Activated naive CD4-positive, alpha-beta T cell (primary cell): ENCODE measurements at places on chromosomes 5 and 9.

DNA sequence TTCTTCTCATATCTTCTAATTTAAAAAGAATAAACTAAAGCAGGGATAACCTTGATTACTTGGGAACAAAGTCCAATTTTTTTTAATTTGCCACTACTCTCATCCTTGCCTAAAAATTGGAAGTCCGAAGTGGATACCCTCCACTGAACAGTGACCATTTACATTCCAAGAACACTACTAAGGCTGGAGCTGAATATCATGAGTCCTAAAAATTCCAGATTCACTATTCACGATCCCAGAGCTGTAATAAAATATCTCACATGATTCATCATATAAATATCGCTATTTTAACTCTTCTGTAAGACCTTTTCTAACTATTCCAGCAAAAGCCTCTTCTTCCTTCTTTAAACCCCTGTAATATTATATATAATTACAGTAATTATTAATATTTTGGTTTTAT, 57.4 kb downstream of the ATPSCKMT start:
- DNase-seq = no peak

- peak; percentile 46 for DNase-seq
Measured at GRCh38 chr9:131237931-131238401, 38.3 kb downstream of the FAM78A start.

- no peak for DNase-seq
Measured at GRCh38 chr9:68562461-68562860, 21.8 kb upstream of the TMEM252 start.

GRCh38 chr5:51995773-51996306, 612.6 kb downstream of the ISL1 start:
- no peak for DNase-seq

- no peak for DNase-seq
Measured at GRCh38 chr5:79237740-79238560, 2.0 kb downstream of the JMY start.

- DNase-seq = no peak
Measured at GRCh38 chr9:71647094-71647591, 121.2 kb downstream of the CEMIP2 start.

GRCh38 chr9:114200721-114201300, 45.5 kb downstream of the COL27A1 start:
- no peak for DNase-seq

DNA sequence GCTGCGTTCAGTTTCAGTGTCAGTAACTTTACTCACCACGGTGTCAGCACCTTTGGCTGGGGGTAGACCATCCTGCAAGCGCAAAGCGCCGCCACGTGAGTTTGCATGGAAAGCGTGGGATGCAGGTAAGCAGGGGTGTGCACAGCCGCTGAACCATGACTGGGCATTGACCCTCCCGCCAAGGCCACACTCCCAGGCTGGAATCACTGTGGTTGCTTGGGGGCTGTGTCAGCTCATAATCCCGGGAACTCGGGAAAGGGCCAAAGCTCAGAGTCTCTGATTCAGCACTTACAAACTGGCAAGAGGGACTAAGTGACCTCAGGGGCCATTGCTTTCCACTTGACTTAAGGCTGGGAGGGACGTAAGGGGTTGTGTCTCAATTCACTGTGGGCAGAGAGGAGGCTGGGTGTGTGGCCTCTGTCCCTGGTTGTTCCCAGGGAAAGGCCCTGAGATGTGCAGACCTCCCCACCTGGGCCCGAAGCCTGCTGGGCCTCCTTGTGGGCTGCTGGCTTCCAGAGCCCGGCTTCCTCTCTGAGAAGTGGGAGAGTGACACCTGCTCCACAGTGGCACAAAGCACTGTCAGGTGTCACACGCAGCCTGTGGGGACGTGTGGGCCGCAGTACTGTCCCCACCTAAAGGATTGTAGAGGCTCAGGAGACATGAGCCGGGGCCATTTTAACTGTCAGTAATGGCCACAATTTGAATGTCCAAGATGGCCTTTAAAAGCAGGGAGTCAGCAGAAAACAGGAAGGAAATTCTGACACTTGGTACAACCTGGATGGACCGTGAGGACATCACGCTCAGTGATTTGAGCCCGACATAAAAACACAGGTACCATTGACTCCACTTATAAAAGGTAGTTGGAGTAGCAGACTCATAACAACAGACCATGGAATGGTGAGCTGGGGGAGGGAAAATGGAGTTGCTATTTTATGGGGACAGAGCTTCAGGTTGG, 16.7 kb downstream of the ABO start:
- no peak for DNase-seq

DNA sequence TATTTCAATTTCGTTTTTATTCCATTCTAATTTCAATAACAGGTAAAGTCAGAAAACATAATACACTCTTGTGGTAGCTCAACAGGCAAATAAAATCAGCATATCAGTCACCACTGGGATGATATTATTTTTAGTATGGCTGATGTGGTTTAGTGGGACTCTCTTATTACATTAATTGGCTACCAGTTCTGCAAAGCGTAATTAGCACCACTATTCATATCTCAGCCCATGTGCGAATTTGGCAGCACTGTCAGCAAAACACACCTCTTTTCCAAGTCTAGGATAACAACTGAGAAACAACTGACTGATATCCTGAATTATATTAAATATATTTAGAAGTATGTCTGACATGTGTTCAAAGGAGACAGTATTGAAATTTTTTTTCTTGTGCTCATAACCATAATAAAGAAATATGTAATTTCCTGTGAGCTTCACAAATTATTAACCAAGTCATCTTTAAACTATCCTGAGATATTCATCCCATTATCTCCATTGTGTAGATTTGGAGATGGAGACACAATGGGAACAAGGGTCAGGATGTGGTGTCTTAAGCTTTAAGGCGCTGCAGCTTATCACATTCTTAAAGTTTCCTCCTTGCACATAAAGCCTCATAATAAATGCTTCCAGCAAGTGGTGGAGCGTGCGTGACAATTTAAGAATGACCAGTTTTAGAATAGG, 212.4 kb downstream of the TLE1 start:
- DNase-seq = no peak

DNA sequence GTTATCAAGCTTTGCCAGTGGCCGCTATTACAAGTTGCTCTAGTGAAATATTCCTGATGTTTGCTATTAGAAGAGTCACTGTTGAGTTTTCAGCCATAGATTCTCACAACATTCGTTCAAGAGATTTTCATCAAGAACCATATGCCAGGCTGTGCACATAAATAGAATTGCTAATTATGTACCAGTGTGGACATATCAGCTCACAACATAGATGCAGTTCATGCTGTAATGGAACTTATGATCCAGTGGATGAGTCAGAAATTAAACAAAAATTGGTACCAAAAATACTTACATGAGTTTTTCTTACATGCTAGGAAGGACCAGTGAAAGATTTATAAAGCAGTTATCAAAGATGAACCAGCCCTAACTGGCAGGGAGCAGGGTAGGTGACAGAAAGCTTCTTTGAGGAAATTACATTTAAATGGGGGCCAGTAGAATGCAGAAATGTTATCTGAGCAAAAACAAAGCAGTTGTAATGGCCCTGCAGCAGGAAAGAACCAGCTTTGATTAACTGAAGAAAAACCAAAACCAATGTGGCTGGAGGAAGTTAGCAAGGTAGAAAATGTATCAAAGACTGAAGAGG, 404.2 kb downstream of the DNAH5 start:
- DNase-seq = no peak

DNA sequence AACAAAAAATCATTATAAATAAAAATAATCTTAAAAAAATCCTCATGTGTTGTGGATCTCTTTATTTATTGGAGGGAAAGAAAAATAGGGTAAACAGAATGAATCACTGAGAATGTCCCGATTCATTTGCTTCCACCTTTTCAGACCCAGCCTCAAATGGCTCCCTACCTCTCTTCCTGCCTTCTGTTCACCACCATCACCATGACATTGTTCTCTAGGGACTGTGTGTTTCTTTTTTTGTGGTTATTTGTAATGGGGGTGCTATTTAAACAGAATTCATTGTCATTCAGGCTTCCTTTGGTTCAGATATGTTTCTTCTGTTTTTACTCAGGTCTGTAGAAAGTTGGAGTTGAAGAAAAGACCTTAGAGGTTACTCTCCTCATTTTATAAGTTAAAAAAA, 198.2 kb downstream of the KIF4B start:
- DNase-seq = no peak

GRCh38 chr9:133348718-133349573, 928 bp downstream of the RPL7A start:
- DNase-seq = no peak

DNA sequence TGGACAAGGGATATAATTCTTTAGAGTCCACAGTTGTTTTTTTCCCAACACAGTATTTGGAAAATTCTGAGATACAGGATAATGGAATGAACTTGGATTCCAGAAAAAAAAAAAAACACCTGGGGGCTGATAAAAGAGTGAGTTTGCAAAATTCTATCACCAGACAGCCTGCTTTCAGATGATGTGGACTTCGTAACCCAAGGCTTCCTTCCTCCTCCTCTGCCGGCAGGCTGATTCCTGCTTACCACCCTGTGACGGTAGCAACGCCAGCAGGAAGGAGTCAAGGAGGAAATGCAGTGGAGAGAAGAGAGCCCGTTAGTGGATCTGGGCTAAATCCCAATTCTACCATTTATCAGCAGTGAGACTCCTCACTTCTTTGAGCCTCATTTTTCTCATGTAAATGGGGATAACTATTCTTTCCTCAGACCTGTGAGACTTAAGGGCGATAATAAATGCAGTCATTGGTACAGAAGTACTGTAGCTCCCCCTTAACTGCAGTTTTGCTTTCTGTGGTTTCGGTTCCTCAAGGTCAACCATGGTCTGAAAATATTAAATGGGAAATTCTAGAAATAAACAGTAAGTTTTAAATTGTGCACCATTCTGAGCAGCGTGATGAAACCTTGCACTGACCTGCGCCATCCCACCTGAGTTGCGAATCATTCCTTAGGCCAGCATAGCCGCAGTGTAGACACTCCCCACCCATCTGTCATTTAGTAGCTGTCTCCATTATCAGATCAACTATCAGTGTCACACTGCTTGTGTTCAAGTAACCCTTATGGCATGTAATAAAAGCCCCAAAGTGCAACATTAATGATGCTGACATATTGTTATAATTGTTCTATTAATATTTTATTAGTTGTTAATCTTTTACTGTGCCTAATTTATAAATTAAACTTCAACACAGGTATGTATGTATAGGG, 71.4 kb downstream of the DCP2 start:
- no peak for DNase-seq

DNA sequence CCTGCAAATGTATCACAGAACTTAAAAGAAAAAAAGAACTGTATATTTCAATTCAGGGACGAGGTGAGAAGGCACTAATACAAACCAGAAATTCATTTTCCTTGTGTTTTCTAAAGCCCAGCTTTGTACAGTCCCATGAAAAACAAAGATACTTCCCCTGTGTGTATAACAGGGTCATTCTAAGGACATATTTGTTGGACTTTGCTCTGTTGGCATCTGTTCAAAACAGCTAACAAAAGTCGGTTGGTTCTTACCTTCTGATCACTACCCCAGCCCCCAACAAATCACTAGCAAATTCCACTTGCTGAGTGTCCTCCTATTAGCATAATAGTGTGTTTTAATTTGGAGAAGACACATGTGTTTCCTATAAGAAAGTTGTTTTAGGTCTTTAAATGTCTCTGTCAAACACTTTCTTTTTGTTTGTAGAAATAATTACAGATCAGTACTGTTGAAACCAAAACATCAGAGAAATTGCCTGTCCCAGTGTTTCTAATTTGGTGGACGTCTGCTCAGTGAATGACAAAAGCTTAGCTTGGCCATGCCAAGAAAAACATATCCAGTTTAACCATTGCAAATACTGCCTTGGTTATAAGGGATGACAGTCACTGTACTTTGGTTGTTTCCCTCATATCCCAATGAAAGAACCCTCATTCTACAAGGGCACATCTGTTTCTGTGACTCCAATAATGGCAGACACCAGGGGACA, 480.5 kb downstream of the EBF1 start:
- DNase-seq = no peak

- DNase-seq = no peak
Measured at GRCh38 chr9:134526584-134527477, 114.8 kb upstream of the COL5A1 start.

DNA sequence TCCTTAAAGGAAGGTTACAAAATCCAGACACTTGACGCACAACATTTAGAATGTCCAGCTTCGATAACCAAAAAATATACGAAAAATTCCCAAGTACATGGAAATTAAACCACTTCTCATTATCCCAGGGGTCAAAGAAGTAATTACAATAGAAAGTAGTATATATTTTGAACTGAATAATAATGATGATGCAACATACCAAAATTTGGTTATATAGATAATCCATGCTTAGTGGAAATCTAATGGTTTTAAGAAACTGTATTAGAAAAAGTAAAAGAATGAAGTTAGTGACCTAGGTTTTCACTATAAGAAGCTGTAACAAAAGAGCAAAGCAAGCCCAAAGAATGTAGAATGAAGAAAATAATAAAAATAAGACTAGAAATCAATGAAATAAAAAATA, 204.0 kb upstream of the PUM3 start:
- DNase-seq = no peak

DNA sequence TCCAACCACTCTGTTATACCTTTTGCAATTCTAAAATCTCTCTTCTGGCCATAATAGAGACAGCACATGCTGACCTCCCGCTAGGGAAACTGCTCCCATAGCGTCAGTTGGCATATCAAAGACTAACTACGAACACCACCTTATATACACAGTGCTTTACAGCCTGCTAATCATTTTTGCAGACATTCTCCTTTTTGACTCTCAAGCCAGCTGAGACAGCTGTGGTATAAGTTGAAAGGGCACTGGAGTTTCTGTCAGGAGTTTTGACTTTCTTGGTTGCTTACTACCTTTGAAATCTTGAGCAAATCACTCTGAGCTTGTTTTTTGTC, 160.2 kb upstream of the TBCA start:
- DNase-seq = no peak

DNA sequence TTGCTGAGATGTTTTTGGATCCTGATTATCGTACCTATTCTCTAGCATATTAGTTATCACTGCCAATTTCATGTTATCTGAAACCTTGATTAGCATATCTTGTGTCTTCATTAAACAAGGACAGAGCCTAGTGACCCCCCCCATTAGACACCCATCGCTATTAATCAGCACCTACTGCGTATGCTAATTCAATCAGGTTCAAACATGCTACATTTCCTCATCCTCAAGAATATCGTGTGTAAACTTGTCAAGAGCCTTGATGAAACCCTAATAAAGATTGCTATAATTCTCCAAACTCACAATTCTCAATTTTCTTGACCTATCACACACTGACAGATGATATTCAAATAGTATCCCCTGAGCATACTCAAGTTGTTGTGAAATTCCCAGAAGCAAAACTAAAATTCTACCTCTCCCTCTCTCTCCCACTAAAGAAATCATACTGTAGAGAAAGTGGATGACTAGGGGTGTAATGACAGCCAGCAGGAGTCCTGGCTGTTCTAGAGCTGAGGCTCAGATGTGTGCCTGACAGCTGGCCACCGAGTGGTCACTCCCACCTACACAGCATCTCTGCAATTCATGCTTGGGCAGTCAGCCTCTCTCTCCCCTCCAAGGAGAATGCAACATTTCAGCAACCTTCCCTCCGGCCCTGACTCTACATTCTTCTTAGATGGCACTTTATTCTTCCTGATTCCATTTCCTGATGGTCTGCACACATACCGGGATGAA, 9.2 kb upstream of the ZNF354A start:
- DNase-seq = no peak
